RKO (cell line): ENCODE measurements at places on chromosomes 13 and 19.

- no peak for DNase-seq
Measured at GRCh38 chr13:48291730-48292129, 11.8 kb upstream of the RB1 start.

- no peak for DNase-seq
Measured at GRCh38 chr13:70644052-70644451, 535.8 kb upstream of the KLHL1 start.

DNA sequence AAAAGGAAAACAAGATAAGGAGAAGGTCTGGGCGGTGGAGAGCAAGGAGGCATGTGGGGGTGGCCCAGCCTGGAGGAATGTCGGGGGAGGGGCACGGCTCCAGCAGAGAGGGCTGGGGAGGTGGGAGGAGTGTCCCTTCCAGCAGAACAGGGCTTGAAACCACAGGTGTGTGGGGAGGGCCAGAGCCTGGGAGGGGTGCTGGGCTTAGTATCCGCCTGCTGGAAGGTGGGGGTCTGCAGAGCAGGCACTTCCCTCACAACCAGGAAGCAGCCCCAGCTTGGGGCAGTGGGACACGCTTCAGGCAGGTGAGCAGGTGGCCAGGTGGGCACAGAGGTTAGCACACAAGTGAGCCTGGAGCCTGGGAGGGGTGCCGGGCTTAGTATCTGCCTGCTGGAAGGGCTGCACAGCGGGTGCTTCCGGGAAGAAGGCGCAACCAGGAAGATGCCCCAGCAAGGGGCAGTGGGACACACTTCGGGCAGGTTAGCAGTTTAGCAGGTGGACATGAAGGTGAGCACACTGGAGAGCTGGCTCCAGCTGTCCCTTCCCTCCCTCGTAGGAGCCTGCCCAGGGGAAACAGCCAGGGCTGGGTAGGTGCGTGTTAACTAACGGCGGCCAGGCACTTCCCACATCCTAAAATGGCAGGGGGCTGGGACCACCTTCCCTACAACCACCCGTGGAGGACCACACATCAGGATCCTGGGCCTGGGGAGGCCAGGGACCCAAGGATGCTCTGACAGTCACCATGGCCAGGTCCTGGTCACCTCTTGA, 3.0 kb downstream of the GAS6 start:
- no peak for DNase-seq

DNA sequence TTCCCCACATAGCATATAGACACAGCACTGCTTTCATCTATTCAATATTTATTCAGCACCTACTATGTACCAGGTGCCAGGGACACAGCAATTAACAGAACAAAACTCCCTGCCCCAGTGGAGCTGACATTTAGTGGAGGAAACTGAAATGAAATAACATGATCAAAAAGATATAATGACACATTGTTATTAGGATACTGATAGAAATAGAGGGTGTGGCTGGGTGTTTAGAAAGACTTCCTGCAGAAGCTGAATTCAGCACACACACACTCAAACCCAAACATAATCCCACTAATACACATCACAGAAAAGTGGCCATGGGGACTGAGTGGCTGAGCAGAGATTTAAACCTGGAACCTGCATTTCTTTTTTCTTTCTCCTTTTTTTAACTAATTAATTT, 3.8 kb upstream of the CDC37 start:
- DNase-seq, result no peak

DNA sequence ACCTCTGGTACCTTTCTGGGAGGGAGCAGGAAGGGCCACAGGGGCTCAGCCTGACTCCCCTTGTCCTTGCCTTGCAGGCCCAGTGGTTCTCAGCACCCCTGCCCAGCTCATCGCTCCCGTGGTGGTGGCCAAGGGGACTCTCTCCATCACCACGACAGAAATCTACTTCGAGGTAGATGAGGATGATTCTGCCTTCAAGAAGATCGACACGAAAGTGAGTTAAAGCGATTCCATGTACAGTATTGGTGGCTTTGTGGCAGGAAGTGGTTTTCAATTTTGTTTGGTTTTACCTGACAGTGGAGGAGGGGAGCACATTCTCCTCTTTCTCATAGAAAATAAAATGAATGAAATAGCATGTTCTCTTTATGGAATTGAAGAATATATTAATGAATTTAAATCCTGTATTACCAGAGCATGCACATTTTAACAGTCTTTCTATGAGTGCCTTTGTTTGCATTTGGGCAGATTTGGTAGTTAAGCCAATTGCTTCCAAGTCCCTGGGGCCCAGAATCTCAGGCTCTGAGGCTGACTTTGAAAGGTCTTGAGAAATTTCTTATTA, 4.1 kb downstream of the MAB21L1 start:
- DNase-seq, result no peak

DNA sequence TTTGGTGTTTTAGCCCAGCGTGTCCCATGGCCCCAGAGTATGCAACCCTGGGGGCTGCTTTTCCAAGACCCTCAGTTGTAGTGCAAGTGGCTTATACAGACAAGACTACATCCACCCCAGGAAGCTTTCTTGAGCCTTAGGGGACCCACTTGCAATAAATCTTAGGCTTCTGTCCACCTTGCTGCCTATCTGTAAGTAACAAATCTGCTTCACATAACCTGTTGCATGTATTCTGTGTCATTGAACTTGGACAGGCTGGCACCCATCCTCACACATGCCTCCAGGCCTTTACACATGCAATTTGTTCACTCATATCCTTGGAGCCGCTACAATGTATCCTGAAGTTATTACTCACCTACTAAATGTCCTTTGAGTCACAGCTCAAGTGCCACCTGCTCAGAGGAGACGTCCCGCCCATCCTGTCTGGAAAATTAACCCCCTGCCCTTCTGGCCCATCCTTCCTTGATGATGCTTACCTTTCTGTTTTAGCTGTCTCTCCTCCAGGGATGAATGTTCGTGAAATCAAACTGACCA, 101.2 kb downstream of the ZNF536 start:
- DNase-seq, result peak; percentile 4

- no peak for DNase-seq
Measured at GRCh38 chr19:35673121-35673804, 6.9 kb downstream of the UPK1A start.

DNA sequence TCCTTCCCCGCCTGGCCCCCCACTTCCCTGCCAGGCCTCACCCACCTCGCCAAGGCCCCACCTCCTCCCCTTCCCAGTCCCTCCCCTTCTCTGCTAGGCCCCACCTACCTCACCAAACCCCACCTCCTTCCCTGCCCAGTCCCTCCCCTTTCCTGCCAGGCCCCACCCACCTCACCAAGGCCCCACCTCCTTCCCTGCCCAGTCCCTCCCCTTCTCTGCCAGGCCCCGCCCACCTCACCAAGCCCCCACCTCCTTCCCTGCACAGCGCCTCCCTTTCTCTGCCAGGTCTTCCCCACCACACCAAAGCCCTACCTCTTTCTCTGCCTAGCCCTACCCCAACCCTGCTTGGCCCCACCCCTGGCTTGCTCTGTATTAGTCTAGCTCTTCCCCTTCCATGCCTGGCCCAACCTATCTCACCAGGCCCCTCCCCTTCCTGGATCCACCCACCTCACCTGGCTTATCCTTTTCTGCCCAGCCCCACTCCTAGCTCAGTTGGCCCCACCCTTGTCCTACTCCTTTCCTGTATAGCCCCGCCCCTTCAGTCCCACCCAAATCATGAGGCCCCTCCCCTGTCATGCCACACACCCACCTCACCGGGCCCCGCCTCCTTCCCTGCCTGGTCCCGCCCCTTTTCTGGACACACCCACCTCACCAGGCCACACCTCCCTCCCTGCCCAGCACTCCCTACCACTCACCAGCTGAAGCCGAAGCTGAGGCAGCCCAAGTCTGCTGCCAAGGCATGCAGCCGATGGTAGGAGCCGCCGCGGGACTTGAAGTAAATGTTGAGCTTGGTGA, 16.2 kb downstream of the CERS1 start:
- peak; percentile 64 for DNase-seq

- no peak for DNase-seq
Measured at GRCh38 chr19:18203408-18203862, 407 bp downstream of the RAB3A start.

DNA sequence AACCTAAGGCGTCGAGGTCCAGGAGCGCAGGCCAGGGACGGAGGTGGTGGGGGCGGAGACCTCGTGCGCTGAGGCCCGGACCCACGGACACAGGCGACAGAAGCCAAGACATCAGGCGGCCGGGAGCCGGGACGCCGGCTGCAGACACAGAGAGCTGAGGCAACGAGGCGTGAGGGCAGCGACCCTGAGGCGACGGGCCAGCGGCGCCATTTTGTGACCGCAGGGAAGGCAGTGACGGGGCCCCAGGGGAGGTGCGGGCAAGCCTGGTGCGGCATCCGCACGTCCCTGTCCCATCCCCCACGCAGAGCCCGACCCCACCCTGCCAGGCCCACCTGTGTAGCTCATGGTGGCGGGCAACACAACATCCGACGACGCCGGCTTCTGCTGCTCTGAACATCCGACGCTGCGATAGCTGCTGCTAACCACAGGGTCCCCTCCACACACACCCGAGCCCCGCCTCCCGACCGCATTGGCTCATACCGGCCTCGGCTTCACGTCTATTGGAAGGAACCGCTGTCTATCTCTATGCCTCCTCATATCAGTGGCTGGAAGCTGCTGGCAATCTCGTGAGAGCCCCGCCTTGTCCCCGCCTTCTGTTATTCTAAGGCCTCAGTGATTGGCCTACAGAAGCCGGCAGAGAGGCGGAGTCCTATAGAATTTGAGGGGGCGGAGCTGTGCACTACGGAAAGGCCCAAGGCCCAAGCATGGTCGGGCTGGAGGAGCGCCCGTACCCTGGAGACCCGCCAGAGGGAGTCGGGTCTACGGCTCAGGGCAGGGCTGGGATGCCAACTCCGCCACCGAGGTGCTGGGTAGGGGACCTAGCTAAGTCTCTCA, at the start of gene AKAP8L:
AKAP8L (minus strand) TSS at position 410 of the 834 bp plus-strand sequence; CDS start at position 345, 65 bp downstream.
- DNase-seq, result peak; percentile 100

DNA sequence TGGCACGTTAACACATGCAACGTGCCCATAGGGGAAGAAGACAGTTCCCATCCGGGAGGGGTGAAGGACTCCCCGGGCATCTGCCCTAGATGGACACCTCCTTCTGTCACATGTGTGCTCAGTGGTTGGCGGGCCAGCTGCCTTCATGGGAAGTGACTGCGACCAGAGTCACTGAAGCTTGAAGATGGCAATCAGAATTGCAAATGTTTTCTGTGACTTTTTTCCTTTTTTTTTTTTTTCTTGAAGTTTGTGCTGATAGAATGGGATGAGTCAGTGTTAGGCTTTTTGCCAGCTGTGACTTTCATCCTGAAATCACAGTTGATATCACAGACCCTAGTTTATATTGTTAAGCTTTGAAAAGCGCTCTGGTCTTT, 109.2 kb upstream of the MCF2L start:
- peak; percentile 19 for DNase-seq

GRCh38 chr13:33931397-33932311, 113.7 kb downstream of the RFC3 start:
- peak; percentile 21 for DNase-seq

DNA sequence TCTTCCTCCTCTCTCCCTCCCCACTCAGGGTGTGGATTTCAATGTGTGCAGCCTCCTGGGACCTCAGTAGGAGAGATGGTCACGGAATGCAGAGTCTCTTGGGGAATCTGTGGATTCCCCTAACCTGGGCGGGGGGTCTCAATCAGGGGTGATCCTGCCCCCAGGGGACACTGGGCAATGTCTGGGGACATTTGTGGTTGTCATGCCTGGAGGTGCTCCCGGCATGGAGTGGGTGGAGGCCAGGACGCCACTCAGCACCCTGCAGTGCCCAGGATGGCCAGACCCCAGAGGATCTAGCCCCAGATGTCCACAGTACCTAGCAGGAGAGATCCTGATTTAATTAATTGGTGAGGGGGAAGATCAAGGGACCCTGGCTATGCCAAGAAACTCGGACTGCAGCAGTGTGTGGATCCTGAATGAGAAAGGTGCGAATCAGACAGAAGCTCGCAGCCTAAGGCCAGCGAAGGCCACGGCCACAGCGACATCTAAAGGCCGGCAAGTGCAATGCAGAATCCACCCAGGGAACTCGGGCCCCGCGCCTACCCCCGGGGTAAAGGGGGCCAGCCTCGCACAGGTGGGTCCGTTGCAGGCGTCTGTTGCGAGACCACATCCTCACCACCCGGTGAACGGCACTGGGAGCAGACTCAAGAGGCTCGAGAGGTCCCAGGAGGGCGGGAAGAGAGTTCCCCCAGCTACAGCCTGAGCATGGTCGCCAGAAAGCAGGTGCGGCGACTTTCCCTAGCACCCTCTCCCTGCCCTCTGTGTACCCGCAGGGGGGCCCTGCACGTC, 88.8 kb downstream of the GNG7 start:
- DNase-seq, result peak; percentile 32

- DNase-seq, result peak; percentile 60
Measured at GRCh38 chr19:52896431-52897137, 851 bp downstream of the ZNF320 start.

GRCh38 chr19:10353793-10354391, 14.5 kb upstream of the ICAM3 start:
- peak; percentile 40 for DNase-seq

DNA sequence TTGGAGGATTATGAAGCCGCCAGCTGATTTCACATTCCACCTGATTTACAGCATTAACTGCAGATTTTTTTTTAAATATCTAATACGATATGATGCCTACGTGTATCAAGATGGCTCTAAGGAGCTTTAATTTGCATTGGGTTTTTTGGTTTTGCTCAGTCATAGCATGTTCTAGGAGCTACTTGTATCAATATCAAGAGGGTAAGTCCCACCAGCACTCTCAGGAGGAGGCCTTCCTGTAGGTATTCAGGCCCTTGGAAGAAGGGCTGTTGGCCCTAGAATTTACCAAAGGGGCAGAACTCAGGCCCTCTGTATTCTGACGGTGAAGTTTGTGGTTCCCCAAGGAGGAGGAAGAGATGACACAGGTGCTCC, 97.2 kb upstream of the IPO5 start:
- no peak for DNase-seq

- peak; percentile 37 for DNase-seq
Measured at GRCh38 chr13:99307648-99308339, 595 bp upstream of the GPR183 start.

- DNase-seq, result no peak
Measured at GRCh38 chr13:93309886-93310523, 83.4 kb downstream of the GPC6 start.

DNA sequence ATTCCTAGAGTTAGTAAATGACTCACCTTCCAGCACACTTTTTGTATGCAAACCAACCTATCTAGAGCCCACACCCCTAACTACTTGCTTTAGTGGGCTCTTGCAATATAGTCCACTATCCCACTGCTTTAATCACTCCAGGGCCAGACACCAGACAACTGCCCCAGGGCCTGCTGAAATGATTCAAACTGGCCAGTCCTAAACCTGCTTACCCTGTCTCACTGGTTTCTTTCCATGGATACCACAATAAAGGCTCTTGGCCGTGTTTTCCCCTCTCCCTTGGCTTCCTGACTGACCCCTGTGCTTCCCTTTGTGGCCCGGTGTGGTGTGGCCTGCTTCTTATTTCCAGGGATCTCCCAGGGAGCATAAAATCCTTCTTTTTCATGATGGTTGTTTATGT, 14.6 kb downstream of the HS6ST3 start:
- DNase-seq, result no peak

DNA sequence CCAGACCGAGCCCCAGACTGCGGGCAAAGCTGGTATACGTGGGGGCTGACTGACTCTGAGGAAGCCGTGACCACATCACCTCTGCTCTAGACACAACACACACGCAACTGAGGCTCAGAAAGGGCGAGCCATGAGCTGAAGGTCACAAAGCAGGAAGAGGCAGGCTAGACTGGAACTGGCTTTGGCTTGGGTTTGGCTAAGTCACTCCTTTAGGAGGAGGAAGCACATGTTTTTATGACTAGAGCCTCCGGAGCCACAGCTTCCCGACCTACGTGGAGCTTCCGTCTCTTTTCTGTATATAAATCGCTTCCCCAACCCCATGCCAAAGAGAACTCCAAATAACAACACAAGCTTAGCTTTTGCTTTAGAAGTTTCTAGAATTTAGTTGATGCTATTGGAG, 48.0 kb downstream of the RFX2 start:
- no peak for DNase-seq
